ENCODE measurements at places on chromosomes 11 and 22.
A peak's percentile ranks its signal among the peaks of the same experiment; 100 is the strongest.

- no peak for DNase-seq
Measured at GRCh38 chr11:27212248-27212780, 150.7 kb downstream of the CCDC34 start.

- no peak for DNase-seq
Measured at GRCh38 chr11:112509300-112509699, 248.6 kb upstream of the PLET1 start.

GRCh38 chr11:67492069-67492727 is 9.4 kb downstream of the AIP start:
- no peak for DNase-seq

GRCh38 chr11:31817621-31818424 is 6.7 kb upstream of the PAX6 start:
- DNase-seq = no peak

DNA sequence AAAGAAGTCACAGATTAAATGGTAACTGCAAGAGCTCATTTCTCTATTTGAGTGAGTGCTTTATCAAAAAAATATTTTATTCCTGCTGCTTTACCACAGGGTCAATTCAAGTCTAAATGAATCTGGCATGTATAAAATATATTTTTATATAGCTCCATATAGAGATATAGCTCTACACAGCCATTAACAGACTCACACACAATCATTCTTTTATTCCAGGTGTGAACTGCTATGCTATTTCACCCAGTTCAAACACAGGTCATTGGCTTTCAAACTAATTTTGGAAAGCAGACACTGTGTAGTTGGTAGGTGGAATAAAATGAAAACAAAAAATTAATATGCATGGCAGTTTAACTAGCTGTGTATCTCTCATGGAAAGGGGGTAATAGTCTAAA is 63.1 kb downstream of the MAML2 start:
- DNase-seq = no peak

DNA sequence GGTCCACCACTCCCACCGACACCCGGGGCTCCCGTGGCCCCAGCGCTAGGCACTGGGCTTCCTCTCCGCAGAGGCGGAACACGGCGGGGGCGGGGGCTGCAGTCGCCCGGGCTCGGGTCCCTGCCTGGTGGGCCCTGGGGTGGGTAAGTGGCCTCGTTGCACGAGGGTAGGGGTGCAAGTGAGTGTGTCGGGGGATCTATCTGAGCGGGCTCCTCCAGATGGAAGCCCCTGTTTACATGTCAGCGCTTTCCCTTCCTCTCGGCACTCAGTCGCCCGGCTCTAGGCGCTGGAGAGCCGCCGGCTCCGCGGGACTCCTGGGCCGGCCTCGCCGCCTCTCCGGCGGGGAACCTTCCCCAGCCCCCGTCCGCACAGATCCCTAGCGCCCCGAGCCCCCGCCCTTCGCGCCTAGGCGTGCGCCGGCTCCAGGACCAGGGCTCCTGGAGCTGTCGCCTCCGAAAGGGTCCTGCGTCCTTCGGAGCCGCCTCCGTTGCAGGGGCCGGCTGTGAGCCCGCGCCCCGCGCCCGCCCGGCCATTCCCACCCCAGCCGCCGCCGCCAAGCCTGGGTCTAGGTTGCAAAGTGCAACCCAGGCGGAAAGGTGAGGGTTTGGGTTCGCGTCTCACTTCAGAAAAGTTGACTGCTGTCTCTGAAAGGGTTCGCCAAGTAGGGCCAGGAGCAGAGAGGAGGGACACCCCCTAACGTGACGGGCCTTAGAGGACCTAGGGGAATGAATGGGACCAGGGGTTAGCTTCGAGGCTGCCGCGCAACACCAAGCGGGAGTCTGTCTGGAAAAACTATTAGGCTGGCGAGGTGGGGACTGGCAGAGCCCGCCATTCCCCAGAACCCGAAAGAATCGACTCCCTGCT is 978 bp downstream of the FLI1 start:
- DNase-seq = no peak

DNA sequence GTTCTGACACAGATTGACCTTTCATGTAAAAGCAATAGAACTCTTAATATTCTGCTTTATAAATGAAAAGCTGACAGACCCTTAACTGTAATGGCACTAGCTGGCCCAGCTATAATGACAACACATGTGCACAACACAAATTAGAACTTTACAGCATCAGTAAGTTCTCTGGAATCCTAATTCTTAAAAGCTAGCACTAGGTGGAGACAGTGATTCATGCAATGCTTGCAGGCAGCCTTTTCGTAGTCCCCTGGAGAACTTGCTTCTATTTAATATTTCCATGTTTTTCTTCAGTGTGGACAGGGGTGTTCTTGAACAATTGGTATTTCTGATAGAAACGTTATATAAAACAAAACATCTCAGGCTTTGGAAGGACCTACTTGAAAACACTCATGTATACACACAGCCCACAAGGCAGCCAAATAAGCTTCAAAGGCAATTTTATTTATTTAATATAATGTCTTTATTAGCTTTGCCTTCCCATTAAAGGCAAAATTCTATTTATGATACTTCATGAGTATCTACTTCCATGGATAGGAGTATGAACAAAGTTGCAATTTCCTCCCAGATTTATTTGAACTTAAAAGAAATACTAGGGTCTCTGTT is 374.3 kb upstream of the MPPED2 start:
- DNase-seq = peak; percentile 75

DNA sequence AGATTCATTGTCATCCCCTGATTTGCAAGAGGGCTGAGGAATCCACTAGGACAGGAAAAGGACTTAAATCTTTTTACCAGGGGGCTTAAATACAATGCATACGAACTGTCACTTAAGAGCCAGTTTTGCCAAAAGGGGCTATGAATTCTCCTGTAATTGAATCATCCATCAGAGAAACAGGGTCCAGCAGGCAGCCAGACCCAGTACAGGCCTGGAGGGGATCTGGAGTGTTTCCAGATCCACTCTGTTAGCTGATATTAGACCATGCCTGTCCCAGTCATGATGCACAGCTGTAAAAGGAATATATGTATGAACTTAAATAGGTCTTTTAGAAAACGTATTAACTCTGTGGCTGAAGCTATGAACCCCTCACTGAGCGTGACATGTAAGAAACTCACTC is 53.8 kb upstream of the PRSS23 start:
- DNase-seq = no peak

DNA sequence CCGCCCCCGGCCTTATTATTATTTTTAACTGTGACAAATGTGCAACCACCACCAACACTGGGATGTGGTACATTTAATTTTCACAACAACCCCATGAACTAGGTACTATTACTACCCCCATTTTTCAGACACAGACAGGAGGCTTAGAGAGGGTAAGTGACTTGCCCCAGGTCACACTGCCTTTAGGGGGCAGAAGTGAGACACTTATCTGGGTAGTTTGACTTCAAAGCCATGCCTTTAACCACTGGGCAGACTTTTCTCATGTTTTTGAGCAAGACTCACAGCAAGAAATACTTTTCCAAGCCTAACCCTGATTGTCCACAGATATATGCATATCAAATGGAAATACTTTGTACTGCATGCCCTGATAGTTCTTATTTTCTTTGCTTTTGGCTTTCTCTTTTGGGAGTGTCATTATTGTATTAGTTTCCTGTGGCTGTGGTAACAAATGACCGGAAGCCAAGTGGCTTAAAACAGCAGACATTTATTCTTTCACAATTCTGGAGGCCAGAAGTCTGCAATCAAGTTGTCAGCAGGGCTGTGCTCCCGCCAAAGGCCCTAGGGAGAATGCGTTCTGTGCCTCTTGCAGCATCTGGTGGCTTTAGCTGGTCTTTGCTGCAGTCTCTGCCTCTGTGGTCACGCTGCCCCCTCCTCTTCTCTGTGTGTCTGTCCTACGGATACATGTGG is 110.8 kb downstream of the GRIK4 start:
- peak; percentile 4 for DNase-seq

GRCh38 chr11:110200836-110201235 is 95.6 kb downstream of the RDX start:
- DNase-seq = no peak

- no peak for DNase-seq
Measured at GRCh38 chr11:130817330-130817944, 98.8 kb downstream of the SNX19 start.

DNA sequence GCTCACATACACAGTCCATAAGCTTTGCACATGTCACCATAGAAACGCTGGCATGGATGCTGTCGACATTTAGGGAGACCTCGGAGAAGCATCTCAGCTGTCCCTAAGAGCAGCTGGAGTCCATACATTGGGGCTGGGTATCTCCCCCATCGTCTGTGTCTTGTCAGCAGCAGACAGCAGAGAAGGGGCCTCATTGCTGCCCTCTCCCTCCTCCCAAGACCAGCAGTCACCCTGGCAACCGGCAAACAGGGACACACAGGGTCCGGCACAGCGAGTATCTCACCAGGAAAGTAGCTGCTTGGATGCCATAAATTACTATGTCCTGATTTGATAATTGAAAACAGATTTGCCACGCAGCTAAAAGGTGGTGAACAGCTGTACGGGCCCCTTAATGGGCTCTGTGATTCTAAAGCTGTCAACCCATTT is 84.4 kb downstream of the CD44 start:
- DNase-seq = no peak

DNA sequence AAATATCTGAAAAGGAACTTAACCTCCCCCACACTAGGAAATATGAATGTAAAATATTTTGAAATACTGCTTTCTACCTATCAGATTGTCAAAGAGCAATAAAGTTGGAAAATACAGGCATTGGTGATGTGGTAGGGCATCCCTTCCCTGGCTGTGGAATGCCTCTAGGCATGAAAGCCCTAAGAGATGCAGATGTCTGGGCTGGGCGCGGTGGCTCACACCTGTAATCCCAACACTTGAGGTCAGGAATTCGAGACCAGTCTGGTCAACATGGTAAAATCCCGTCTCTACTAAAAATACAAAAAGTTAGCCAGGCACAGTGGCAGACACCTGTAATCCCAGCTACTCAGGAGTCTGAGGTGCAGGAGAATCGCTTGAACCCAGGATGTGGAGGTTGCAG is 22.0 kb downstream of the ARAP1 start:
- DNase-seq = no peak

DNA sequence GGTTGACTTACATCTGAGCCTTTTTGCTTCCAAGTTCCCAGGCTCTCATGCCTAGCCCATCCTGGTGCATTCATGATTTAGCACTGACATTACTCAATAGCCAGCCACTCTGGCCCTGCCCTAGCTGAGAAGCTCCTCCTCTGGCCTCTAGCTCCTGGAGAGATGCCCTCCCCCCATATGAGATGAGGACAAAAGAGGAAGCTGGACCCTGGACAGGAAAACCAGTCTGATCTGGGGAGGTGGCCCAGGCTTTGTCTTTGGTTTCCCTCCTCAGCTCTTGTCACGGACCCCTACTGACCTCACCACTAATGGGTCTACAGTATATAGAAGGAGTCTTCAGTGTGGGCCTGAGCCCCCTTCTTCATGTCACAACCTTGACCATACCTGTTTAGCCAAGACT is 3.0 kb downstream of the RHOG start:
- DNase-seq = no peak

DNA sequence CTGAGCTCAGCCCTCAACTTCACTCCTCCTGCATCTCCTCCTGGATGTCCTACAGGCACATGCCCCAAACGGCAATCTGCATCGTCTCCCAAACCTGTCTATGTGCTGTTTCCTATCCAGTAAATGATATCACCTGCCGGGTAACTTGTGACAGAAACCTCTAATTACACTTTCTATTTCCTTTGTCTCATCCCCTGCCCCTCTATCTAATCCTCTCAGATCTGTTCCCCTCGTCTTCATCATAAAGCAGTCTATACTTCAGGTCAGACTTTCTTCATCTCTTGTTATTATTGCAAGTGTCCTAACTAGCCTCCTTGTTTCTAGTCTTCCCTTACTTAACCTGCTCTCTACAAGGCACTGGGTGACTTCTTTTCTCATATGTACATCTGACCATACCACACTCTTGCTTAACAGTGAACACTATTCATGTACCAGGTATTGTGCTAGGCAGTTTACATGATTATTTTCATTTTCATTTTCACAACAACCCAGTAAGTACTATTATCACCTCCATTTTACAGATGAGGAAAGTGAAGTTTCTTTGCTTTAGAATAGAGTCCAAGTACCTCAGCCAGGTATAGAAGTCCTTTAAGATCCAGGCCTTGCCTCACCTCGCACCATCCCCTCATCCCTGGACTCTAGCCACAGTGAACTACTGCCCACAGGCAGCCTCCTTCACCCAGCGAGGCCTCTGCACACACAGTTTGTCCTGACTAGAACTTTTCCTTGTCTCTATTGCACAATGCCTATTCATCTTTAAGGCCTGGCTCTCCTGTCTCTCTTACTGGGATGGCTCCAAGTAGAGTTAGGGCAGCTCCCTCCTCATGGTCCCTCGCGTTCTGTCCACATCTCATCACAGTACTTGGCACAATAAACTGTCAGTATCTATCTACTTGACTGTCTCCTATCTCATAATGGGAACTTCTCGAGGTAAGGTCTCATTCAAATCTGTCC is 22.1 kb upstream of the UCP3 start:
- no peak for DNase-seq

- DNase-seq = no peak
Measured at GRCh38 chr11:17098038-17098437, 20.6 kb upstream of the RPS13 start.

- DNase-seq = no peak
Measured at GRCh38 chr11:10932976-10933375, 75.1 kb upstream of the ZBED5 start.

DNA sequence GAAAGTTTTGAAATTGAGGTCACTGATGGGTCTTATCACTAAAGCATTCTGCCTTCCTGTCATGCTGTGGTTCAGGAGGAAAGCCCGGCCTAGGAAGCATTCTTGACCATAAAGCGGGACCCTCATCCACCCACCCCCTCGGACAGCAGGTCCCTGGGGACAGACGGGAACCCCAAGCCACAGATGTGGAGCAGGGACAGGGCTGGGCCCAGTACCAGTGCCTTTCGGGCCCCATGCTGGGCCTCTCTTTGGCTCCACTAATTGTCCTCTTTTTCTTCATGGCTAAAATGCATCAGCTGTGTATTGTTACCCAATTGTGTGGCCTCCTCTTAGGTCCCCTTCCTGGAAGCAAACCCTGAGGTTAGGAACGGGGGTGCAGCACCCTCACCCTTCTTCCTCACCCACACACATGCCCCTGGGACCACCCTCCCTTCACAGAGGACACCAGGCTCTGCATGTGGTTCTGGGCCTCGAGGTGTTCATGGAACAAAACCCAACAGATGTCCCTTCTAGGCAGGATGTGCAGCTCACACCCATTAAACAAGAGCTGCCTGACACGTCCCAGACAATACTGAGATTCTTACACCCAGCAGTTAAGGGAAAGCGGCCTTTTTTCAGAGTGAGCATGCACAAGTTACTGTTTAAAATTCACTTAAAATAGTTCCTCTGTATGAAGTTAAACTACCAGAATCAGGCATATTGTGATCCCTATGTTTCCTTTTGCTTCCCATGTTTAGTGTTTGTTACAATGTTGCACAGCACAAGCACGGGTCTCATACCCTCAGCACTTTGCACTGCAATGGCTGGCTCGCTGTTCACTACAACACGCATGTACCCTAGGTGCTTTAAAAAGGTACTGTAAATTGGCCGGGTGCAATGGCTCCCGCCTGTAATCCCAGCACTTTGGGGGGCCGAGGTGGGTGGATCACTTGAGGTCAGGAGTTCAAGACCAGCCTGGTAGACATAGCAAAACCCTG is 807.6 kb downstream of the BRD1 start:
- no peak for DNase-seq

- no peak for DNase-seq
Measured at GRCh38 chr11:90321018-90321417, 98.2 kb upstream of the CHORDC1 start.
